Activated B cell treated with CpG ODN at 0.5 μM for 24 hours (primary cell): ENCODE measurements at places on chromosomes 1 and 21.

GRCh38 chr21:37000381-37000780 is 6.1 kb upstream of the RIPPLY3 start:
- H3K36me3 ChIP-seq: no peaks in the 10 kb centered on the region
- H3K27me3 ChIP-seq: no peaks in the 10 kb centered on the region
- H3K4me1 ChIP-seq: no peaks in the 10 kb centered on the region
- H3K27ac ChIP-seq: no peak overlapping the region
- no peak overlapping the region for H3K4me3 ChIP-seq

GRCh38 chr1:185819798-185820197 is 85.6 kb downstream of the HMCN1 start:
- no peak for DNase-seq
- H3K4me1 ChIP-seq: no peaks in the 10 kb centered on the region
- H3K36me3 ChIP-seq: no peaks in the 10 kb centered on the region
- H3K27ac ChIP-seq: no peak overlapping the region

DNA sequence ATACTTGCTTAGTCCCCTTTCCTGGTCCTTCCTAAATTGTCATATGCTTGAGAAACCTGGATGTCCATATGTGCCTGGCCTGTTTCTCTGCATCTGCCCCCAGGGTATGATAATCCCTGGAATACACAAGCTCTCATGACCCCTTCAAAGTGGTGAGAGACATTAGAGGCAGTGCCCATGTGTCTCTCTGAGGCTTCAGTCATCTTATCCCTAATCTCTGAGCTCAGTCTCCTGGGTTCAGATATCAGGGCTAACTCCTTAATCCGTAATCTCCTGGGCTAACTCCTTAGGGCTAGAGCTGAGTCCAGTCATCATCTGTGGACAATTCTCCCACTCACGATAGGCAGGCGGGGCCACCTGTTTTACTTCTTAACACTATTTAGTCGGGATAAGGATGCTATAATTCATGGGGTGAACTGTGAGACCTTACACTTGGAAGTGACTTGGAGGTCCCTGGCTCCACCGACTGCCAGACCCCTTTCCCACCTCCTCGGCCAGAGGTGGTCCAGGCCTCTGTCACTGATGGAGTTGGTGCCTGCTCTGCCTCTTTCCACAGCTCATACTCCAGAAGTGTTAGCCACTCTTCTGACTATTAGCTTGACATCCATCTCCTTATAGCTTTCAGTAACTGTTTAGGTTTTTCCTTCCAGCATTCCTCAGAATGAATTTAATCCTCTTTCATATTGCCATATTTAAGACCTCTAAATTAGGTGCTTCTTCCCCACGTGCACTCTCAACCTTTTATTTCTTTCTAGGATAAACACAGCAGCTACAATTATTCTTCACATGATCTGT is 22.7 kb downstream of the CCN1 start:
- H3K27ac ChIP-seq: no peak overlapping the region
- H3K4me1 ChIP-seq: no peaks in the 10 kb centered on the region
- no peaks in the 10 kb centered on the region for H3K36me3 ChIP-seq
- no peak overlapping the region for H3K4me3 ChIP-seq
- no peaks in the 10 kb centered on the region for H3K27me3 ChIP-seq
- no peak for DNase-seq

DNA sequence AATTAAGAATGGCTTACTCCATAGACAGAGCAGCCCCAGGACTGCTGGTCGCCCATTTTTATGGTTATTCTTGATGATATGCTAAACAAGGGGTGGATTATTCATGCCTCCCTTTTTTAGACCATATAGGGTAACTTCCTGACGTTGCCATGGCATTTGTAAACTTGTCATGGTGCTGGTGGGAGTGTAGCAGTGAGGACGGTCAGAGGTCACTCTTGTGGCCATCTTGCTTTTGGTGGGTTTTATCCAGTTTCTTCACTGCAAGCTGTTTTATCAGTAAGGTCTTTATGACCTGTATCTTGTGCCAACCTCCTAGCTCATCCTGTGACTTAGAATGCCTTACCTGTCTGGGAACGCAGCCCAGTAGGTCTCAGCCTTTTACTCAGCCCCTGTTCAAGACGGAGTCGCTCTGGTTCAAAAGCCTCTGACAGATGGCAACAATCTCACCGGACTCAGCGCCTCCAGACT is 5.2 kb upstream of the AGPAT3 start:
- H3K27me3 ChIP-seq: no peaks in the 10 kb centered on the region
- H3K4me3 ChIP-seq: no peak overlapping the region
- H3K36me3 ChIP-seq: no peaks in the 10 kb centered on the region

DNA sequence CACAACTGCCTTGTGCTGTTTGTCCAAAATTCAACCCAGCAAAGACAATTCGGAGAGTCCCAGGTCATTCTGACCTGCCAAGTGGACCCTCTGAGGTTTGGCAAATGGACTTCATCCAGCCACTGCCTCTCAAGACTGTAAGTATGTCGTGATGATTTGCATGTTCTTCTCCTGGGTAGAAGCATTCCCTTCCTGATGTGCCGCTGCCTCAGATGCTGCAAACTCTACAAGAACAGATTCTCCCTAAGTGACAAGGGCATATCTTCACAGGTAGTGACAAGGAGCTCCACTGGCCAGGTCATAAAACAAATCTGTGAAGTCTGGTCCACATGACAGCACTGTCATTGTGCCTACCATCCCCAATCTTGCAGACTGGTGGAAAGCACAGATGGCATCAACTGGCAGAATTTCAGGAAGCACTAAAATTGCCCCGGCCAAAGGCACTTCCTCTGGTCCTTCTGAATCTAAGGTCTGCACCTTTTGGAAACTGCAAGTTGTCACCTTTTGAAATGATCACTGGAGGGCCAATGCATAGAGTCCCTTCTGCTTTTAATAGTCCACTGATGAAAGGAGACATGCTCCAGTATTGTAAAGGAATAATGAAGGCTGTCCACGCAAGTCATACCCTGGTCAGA is 27.4 kb downstream of the POFUT2 start:
- H3K4me3 ChIP-seq: no peak overlapping the region
- H3K27ac ChIP-seq: no peak overlapping the region
- H3K4me1 ChIP-seq: no peaks in the 10 kb centered on the region
- H3K27me3 ChIP-seq: no peaks in the 10 kb centered on the region

DNA sequence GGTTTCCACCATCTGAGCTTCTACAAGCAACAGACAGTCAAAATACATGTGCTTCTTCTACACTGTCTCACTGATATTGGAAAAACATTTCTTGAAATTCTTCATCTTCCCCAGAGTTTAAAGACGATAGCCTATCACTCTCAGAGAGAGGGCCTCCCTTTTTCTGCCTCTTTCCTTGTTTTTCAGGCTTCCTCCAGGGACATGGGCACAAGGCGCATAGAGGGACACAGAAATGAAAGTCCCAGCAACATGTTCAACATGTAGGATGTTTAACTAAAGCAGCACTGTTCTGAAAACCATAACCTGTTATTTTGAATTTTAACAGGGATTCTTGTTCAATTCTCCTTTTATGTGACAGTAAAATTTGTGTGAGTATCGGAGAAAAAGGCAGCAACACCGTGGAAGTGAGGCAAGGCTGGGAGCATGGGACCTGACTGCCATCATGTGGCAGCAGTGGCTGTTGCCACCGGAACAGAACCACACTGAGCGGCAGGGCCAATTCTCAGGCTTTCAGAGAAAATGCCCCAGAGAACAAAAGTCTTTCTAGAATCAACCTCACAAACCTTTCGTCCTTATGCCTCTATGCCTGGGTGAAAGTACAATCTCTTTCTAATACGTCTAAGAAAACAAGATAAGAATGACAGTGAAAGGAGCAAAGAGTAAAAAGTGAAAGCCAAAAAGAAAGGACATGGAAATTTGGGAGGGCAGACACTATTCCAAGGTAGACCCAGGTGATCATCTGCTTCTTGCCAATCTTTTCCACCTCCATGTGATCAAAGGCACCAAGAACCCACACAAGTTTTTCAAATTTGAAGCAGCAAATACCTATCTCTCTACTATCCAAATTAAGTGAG is 54.5 kb downstream of the PCNX2 start:
- H3K27me3 ChIP-seq: no peaks in the 10 kb centered on the region
- H3K36me3 ChIP-seq: peaks cover under 1% of the 10 kb centered on the region
- H3K27ac ChIP-seq: no peak overlapping the region
- no peak overlapping the region for H3K4me3 ChIP-seq
- no peak for DNase-seq
- H3K4me1 ChIP-seq: no peaks in the 10 kb centered on the region

- peaks cover 26% of the 10 kb centered on the region for H3K27me3 ChIP-seq
- H3K36me3 ChIP-seq: no peaks in the 10 kb centered on the region
- no peak overlapping the region for H3K4me3 ChIP-seq
- H3K4me1 ChIP-seq: no peaks in the 10 kb centered on the region
Measured at GRCh38 chr21:45010096-45010495, 64.3 kb upstream of the ADARB1 start.

GRCh38 chr1:213122514-213122929 is 71.5 kb downstream of the RPS6KC1 start:
- H3K36me3 ChIP-seq: peaks cover 5% of the 10 kb centered on the region
- no peak overlapping the region for H3K4me3 ChIP-seq
- H3K4me1 ChIP-seq: peaks cover 1% of the 10 kb centered on the region
- no peak overlapping the region for H3K27ac ChIP-seq
- no peak for DNase-seq

DNA sequence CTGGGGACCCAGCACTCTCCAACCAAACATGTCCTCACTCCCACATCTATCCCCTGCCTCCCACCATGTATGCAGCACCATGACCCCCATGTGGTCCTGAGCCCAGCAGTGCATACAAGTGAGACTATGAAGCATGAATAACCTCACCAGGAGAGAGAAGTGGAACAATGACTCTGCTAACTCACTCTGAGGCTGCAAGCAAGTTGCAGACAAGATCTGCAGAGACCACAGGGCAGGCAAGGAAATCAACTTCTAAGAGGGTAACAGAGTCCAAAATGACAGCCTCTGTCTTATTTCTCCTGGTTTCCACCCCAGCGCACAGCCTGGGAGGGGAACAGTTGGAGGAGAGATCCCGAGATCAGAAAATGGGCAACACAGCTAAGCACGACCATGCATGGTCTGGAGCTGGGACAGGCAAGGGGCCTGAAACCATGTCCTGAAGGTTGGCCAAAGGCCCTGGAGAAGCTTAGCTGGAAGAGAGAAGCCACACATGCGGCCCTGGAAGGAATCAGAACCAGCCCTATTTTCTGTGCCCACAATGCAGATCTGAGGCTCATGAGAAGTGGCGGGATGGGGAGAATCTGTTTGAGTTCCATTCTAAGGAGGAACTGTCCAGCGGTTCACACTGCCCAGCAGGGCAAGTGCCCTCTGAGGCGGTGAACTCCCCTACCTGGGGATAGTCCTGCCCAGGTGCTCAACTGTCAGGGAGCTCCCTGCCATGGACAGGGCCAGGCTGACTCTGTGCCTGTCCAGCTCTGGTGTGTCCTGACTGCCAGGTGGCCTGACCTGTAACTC is 12.5 kb upstream of the REN start:
- no peak overlapping the region for H3K27ac ChIP-seq
- H3K36me3 ChIP-seq: no peaks in the 10 kb centered on the region
- no peak for DNase-seq
- H3K4me3 ChIP-seq: no peak overlapping the region
- no peaks in the 10 kb centered on the region for H3K4me1 ChIP-seq

- peaks cover 7% of the 10 kb centered on the region for H3K4me1 ChIP-seq
- no peak overlapping the region for H3K4me3 ChIP-seq
- no peak overlapping the region for H3K27ac ChIP-seq
Measured at GRCh38 chr1:114517348-114517747, 6.3 kb upstream of the TRIM33 start.

DNA sequence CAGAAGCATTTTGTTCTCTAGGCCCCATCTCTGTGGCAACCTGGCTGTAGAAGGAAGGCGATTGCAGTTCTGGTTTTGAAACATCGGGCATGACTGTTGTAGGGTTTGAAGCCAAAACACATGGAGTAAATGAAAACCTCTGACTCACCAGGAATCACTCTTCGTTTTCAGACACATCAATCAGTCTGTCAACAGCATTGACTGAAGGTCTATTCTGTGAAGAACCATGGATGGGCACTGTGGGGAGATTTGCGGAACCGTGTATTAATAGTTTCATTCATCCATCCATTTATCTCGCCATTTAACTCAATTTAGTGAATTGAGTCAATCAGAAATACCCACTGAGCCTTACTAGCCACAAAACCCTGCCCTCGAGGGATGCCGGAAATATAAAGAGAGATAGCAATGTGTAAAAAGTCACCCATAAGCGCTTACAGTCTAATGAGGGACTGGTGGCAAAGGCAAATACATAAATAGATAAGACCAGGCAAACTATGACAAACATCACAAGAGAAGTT is 364.6 kb upstream of the PROX1 start:
- H3K4me3 ChIP-seq: no peak overlapping the region
- no peaks in the 10 kb centered on the region for H3K4me1 ChIP-seq
